ENCODE measurements at places on chromosomes 3 and 15.

GRCh38 chr3:56197991-56198390 is 270.3 kb downstream of the ERC2 start:
- peak; percentile 47 for DNase-seq

DNA sequence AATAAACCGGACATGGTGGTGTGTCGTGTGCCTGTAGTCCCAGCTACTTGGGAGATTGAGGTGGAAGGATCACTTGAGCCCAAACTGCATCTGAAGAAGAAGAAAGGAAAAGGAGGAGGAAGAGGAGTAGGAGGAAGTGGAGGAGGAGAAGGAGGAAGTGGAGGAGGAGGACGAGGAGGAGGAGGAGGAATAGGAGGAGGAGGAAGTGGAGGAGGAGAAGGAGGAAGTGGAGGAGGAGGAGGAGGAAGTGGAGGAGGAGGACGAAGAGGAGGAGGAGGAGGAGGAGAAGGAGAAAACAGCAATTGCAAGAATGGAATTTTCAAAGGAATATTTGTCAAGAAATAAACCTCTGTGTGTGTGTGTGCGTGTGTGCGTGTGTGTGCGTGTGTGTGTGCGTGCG is 528.6 kb downstream of the CADM2 start:
- DNase-seq: no peak

DNA sequence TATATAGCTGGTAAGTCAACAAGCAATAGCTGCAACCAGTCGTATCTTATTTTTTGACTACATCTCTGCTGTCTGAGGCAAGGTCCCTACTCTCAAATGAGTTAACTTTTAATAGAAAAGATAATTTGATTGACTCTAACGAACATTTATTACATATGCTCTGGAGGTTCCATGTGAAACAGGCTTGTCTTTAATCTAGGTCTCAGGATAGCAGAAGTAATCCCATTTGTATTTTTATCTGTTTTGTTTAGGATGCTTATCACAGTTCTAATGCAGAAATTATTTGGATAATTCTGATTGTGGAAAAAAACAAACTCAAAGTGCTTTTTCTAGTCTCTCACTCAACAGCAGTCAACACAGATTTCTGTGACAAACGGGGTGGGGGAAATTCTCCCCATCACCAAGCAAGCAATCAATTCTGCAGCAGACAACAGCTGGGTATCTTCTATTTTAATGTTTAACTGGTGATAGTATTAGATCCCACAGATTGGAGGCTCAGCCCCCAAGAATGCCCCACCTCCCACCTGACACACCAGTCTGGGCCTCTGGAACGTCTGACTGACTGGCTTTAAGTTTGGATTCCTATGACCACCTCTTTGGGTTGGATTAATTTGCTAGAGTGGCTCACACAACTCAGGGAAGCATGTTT is 58.8 kb downstream of the ITPR1 start:
- no peak for DNase-seq

- DNase-seq: no peak
These were observed 64.5 kb downstream of the ETV5 start for GRCh38 chr3:186044427-186044826.

DNA sequence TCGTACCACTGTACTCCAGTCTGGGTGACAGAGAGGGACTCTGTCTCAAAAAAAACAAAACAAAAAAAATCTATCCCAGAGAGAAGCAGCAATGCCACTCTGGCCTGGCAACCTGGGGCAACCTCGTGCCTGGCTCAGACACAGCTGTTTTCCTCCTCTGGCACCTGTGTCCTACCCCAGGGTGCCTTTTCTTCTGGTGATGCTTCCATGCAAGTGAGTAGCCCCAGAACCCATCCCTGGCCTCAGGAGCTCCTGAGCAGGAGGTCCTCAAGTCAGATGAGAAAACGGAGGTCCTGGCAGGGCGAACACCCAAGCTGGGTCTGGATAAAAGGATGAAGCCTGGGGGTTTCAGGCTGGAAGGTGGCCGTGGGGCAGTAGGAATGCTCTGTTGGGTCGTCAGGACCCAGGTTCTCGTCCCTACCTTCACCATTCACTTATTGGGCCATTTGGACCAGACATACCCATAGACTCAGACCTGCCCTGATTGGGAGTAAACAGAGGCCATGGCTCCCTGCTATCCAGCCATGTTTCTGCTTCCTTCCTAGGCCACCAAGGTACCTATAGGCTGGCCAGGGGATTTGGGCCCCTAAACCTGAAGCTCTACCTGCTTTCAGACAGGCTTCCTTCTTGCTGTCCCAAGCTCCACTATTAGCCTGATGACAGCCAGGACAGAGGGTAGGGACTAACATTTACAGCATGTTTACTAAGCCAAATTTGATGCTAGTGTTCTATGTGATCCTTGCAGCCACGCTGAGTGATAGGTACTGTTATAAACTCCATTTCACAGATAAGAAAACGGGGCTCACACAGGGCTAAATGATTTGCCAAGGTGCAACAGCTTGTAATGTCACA is 102.2 kb downstream of the DAPK2 start:
- no peak for DNase-seq

- no peak for DNase-seq
These were observed 32.8 kb upstream of the PRR20G start for GRCh38 chr3:127320529-127321121.

- DNase-seq: no peak
These were observed 136.5 kb upstream of the CHRNA7 start for GRCh38 chr15:31893780-31894179.

DNA sequence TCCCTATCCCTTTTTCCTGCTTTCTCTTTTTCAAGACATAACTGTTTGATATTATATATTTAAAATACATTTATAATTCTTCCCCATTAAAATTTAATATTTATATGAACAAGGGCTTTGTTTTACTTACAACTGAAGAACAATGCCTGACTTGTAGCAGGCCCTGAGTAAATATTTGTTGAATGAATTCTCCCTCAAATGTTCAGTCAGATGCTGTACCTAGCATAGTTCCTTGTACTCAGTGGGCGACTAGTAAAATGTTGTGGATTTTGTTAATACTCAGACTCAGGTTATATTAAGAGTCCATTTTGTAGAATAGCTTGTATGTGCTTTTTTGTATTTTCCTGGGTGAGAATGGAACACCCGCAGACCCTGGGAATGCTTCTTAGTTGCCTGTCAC is 69.1 kb downstream of the SEC22A start:
- DNase-seq: no peak

GRCh38 chr15:43229977-43230376 is 9.2 kb upstream of the EPB42 start:
- no peak for DNase-seq

DNA sequence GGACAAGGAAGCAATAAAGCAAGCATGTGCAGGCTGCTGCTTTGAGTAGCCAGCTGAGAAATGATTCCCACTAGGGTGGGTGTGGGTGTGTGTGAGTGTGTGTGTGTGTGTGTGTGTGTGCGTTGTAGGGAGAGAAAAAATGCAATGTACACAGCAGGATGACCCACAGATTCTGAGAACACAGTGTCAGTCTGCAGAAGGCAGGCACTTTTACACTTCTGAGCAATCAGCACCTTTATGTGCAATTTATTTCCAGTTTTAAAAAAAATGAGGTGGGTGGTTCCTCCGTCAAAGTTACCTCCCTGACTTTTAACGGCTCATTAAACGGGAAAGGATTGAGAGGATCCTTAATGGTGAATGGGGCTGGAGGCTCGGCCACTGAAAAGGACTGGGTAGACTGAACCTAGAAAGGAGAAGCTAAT is 38.5 kb upstream of the LIPC start:
- no peak for DNase-seq

GRCh38 chr15:94352636-94353487 is 121.5 kb downstream of the MCTP2 start:
- DNase-seq: no peak

DNA sequence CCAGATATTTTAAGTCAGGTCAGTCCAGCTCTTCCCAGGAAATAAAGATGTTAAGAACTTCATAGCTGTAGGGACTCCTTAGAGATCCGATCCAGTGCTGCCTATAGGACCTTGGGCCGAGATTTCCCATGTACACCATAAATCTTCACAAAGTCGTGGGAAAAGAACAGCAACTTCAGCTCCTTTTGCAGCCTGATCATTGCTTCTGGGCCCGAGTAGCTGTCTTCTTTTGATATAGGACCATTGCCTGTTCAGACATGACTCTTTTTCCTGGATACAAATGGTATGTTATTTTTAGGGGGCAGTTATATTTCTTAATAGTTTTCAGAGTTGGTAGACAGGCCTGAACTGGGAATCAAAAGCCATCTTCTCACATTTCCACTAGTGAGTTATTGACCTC is 20.5 kb downstream of the IL1RAP start:
- DNase-seq: no peak

DNA sequence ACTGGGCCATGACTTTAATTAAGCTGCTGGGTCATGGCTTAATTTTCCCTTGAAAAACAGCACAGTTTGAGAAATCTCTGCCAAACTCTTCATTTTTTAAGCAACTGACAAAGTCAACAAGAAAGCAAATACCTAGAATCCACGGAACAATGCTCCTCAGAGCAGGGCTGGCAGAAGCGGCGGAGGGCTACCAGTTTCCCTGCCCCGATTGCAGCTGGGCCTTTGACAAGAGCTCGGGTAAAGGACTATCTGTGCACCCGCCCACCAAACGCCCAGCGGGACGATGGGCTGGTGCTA is 1.2 kb downstream of the GOLIM4 start:
- peak; percentile 85 for DNase-seq

DNA sequence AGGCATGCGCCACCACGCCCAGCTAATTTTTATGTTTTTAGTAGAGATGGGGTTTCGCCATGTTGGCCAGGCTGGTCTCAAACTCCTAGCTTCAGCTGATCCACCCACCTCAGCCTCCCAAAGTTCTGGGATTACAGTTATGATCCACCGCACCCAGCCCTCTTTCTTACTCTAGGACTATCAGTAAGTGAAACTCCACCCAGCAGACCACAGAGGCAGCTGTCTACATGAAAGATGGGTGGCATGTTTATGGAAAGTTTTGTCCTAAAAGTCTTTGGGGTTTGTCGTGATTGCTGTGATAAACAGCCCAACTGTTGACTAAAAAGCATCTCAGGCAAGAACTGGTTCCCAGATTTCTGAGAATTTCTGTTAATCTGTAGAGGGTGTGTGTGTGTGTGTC is 10.9 kb downstream of the ARL6IP5 start:
- DNase-seq: no peak

DNA sequence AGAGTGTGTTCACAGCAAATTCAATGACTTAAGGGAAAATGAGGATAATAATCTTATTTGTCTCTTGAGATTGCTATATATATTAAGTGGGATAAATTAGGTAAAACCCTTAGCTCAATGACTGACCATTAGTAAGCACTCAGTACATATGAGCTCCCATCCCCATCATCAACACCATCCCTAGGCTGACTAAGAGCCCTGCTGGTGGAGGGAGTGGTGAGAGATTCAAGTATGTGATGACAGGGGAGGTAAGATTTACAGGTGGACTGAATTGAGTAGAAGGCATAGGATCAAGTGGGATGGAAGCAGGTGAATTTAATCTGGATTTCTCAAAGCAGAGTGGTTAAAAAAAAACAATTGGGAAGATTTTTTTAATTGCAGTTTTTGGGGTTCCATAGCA is 21.0 kb upstream of the LRRN1 start:
- DNase-seq: no peak

- DNase-seq: no peak
These were observed 108.1 kb upstream of the CCDC54 start for GRCh38 chr3:107269136-107269535.

DNA sequence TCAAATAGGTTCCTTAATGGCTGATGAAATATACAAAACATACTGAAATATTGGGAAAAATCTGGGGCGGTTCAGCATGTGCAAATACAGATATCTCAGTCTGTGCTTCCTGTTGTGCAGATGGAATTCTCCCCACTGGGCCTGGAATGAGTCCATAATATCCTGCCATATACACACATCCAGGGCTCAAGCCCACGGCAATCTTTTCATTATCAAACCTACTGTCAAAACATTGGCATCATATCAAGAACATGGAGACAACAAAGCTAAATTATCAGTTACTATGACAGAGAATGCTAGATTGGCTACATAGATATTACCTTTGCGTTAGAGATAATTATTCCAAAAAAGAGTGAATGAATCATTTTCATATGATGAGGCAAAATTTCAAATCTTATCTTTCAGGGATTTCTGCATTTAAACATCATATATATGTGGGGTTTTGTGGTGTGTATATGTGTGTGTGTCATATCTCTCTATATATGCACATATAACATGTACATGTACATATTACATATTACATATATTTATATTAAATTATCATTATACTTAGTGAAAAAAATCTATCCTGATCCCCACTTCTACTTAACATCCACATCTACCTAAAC is 713.3 kb downstream of the GBE1 start:
- no peak for DNase-seq

- DNase-seq: no peak
These were observed 3.2 kb upstream of the SENP2 start for GRCh38 chr3:185582871-185583270.

Data from adipocyte (in vitro differentiated cells).